ENCODE measurements at places on chromosomes 6 and 20. TPM values are rescaled to one million over a fixed set of nuclear protein-coding genes. Genes with fewer than 3 reads are reported as not detected.

GRCh38 chr20:36521526-36521925 lies 19.8 kb upstream of the MYL9 start:
- H3K4me1 ChIP-seq = no peaks in the 10 kb centered on the region
- no peaks in the 10 kb centered on the region for H3K27me3 ChIP-seq
- no peak overlapping the region for H3K27ac ChIP-seq
- H3K36me3 ChIP-seq = peaks cover 51% of the 10 kb centered on the region
- no peak overlapping the region for H3K4me3 ChIP-seq
- DNase-seq = no peak

- no peak overlapping the region for H3K27ac ChIP-seq
- no peaks in the 10 kb centered on the region for H3K4me1 ChIP-seq
- H3K36me3 ChIP-seq = no peaks in the 10 kb centered on the region
- H3K27me3 ChIP-seq = peaks cover 2% of the 10 kb centered on the region
Observed at GRCh38 chr6:97292671-97293070, 9.7 kb upstream of the MMS22L start.

DNA sequence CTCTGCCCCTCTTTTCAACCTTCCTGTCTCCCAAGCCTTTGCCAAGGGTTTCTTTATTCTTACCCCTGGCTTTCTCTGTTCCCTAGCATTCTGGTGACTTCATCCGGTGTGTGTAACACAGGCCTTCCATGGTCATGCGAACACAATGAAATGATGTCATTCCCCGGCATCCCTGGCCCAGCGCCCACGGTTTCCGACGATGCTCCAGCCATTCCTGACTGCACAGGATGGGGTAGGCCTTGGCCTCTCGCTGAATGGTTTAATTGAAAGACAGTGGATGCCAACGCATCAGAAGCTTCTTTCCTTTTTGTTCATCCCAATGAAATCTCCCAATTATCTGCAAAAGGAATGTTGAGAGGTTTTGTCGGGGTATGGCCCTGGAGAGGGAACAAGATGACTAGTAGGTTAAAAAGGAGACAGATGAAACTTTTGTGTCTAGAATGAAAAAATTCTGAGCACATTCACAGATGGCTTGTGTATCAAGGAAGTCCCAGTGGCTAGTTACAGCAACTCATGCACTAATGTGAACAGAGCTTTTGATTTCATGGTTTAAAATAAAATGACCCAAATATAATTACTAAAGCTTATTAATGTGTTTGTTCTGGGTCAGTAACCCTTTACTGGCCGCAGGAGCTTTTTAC lies 655.0 kb downstream of the QKI start:
- no peak overlapping the region for H3K4me3 ChIP-seq
- H3K27ac ChIP-seq = peak overlapping the region; percentile 91
- no peaks in the 10 kb centered on the region for H3K36me3 ChIP-seq
- H3K27me3 ChIP-seq = no peaks in the 10 kb centered on the region
- H3K4me1 ChIP-seq = peaks cover 8% of the 10 kb centered on the region

DNA sequence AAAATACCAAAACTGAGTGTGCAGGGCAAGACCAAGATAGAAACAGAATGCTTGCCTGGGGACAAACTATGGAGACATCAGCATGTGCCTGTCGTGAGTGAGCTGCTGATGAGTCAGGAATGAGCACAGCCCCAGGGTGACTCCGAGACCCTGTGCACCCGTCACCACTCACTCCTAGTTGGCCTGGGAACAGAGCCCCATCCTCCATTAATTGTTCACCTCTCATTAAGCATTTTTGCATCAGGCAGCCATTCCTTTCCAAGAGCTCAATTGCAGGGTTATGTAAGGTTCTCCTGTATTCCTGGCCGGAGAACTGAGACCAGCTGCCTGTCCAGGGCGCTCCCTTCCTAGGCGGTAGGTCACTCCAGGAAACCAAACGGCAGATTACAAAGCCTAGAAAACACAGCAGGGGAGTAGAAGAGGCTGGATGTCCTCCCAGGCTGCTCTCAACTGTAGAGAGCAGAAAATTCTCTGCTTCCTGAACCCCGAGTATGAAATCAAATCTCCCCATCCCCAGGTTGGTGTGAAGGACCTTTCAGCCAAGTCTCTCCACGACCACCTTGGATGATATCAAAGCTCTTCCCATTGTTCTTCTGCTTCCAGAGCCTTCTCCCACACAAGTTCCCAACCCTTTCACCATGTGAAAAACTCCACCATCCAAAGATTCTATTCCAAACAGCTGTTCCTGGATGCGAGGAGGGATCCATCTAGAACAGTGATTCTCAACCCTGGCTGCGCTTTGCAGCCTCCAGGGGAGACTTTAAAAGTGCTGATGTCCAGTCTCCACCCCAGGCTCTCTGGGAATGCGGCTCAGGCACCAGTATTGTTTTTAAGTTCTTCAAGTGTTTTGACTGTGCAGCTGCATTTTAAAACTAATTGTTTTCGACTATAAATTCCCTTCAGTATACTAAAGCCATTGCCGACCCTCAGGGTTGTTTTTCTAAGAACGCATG lies 532.6 kb upstream of the JARID2 start:
- peak; percentile 88 for DNase-seq
- no peak overlapping the region for H3K4me3 ChIP-seq
- H3K27me3 ChIP-seq = peaks cover 2% of the 10 kb centered on the region
- no peaks in the 10 kb centered on the region for H3K36me3 ChIP-seq
- H3K27ac ChIP-seq = no peak overlapping the region

GRCh38 chr20:62219992-62220665 lies at the start of gene HRH3:
Gene HRH3 (minus strand): TSS chr20:62220278. CDS start chr20:62219970, 308 bp downstream.
- no peak within 1 kb of the TSS for H3K4me3 ChIP-seq
- H3K36me3 ChIP-seq = no peaks in the 10 kb centered on the region
- DNase-seq = peak; percentile 69
- H3K27ac ChIP-seq = no peak within 1 kb of the TSS
- peaks cover 22% of the 10 kb centered on the region for H3K4me1 ChIP-seq

DNA sequence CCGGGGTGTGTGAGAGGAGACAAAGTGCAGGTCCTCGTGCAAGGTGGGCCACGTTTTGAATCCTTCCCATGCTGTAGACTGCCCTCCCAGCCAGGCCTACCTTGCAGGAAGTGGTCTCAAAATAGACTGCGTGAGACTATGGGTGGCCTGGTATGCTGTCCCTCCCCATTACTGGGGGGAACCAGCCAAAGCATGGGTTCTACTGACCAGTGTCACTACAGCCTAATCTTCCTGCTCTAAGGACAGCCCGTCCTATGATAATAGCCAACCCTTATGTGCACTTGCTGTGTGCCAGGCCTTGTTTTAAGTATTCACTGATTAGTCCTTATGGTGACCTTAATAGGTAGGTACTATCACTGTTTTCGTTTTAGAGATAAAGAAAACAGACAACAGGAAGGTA lies 38.0 kb downstream of the FOXP4 start:
- no peak overlapping the region for H3K4me3 ChIP-seq
- H3K27ac ChIP-seq = no peak overlapping the region
- peaks cover 77% of the 10 kb centered on the region for H3K4me1 ChIP-seq
- no peak for DNase-seq

Gene LY6G5B
- total RNA-seq = 4.9 TPM

Gene ZC2HC1B
- 0.53 TPM for total RNA-seq

Gene RBBP8NL
- total RNA-seq = not detected

Gene TRIM26
- 10.1 TPM for total RNA-seq

Gene MRPL14
- total RNA-seq = 55.0 TPM

Data from muscle of leg (tissue), 16 donors.